ENCODE measurements at places on chromosomes 11 and 22. TPM values are rescaled to one million over a fixed set of nuclear protein-coding genes. Genes with fewer than 3 reads are reported as not detected.

GRCh38 chr22:30354644-30355043, 2.0 kb downstream of the SF3A1 start:
- DNase-seq, result no peak

GRCh38 chr11:1503708-1504104, 17.1 kb upstream of the MOB2 start:
- no peak for DNase-seq

- DNase-seq, result peak; percentile 94
These were observed at the start of gene UBE2L6 for GRCh38 chr11:57567515-57568329. UBE2L6 (minus strand) TSS chr11:57567672; CDS start chr11:57567611, 61 bp downstream.

DNA sequence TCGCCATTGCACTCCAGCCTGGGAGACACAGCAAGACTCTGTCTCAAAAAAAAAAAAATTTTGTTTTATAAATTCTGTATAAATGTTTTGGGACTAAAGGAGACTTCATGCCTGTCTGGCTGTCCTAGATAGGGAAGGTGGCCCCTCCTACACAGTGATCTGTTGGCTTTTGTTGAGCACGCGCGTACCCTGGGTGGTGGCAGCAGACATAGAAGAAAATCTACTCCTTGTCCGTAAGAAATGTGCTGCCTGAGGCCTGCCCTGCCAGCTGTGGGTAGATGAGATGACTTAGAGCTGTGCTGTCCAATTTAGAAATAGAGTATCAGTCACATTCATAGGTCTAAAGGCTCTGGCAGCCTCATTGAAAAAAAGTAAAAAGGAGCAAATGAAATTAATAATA, 37.0 kb downstream of the AP2A2 start:
- no peak for DNase-seq

The OR2AG1 gene
- not detected for total RNA-seq

The NNMT gene
- 1,405 TPM for total RNA-seq

DNA sequence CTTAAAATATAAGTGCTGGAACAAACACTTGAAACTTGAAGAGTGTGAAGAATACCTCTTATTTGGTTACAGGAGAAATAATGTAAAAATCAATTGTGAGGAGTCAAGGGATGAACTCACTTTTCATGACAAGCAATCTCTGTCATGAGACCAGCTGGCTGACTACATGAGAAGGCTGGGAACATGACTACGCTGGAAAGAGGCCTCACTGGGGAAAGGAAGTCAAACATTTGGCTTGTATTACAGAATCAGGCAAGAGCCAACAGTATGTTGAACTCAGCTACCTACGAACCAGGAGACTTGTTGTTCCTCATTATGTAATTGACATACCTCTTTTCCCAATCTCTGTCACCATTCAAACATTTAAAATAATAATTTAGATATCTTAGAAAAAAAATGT, 14.4 kb downstream of the DCDC1 start:
- no peak for DNase-seq

DNA sequence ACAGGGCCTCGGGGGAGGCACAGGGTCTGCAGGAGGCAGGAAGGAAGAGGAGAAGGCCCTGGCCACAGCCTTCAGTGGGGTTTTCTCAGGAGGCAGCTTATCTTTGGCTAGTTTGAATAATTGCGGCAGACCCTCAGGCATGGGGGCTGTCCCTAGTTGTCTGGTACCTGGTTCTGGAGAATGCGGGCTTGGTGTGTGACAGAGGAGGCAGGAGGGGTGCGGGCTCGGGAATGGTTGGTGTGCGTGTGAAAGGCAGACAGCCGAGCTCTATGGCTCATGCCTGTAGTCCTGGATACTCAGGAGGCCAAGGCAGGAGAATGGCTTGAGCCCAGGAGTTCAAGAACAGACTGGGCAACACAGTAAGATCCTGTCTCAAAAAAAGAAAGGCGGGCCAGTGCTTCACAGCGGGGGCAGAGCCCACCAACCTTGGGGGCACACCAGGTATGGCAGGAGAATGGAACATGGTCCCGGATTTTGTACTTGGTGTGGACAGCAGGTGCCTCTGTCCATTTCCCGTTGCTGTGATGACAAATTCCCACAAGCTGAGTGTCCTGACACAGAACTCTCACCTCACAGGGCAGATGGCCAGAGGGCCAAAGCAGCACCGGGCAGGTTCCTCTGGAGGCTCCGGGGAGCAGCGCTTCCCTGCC, 640.6 kb downstream of the TBC1D22A start:
- DNase-seq, result peak; percentile 67

- no peak for DNase-seq
These were observed 361.2 kb downstream of the TMEM135 start for GRCh38 chr11:87398931-87399330.

GRCh38 chr22:46638601-46639431, 18.6 kb downstream of the GRAMD4 start:
- no peak for DNase-seq

GRCh38 chr11:123284454-123284853, 89.4 kb upstream of the CLMP start:
- no peak for DNase-seq

DNA sequence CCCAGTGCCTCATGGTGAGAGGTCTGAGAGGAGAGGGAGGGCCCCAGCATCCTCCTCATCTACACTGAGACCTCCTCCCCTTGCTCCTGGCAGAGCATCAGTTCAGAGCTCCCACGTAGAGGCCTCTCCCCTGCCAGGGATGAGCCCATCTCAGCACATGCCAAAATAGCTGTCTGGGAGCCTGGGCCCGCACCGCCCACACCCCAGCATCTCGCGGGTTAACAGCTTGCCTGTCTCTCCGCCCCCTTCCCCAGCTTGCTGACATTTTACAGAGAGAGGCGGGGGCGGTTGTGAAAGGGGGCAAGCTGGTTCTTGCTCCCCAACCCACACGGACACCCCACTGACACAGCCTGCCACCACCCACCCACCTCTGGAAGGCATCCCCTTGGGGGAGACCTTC, 6.4 kb downstream of the DGKZ start:
- no peak for DNase-seq

The GGTLC3 gene
- not detected for total RNA-seq

Measured in mesenteric fat pad (tissue), 1 donor.